ENCODE measurements at places on chromosomes 7 and 10. TPM values are rescaled to one million over a fixed set of nuclear protein-coding genes. Genes with fewer than 3 reads are reported as not detected.

GRCh38 chr7:128915271-128915819 lies 4.8 kb upstream of the KCP start:
- DNase-seq: peak; percentile 49
- H3K27ac ChIP-seq: no peak overlapping the region
- peak overlapping the region; percentile 76 for H3K4me3 ChIP-seq
- peaks cover 19% of the 10 kb centered on the region for H3K4me1 ChIP-seq

DNA sequence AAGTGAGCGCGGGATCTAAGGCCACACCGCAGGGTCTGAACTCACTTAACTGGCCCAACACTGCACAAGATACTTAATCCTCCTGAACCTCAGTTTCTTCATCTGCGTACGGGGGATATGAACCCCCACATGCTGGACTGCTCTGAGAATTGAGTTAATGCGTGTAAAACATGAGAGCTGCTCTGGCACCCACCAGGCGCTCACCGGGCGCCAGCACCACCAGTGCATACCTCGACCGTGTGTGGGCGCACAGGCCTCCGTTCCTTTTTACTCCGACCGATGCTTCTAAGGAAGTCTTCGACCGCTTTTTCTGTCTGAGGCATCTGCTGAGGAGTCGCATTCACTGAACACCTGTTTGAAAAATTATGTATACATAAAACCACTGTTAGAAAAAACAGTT lies 27.2 kb downstream of the PITRM1 start:
- peaks cover 11% of the 10 kb centered on the region for H3K36me3 ChIP-seq
- H3K4me3 ChIP-seq: no peak overlapping the region
- H3K27me3 ChIP-seq: no peaks in the 10 kb centered on the region
- no peaks in the 10 kb centered on the region for H3K4me1 ChIP-seq
- no peak overlapping the region for H3K27ac ChIP-seq
- no peak for DNase-seq

GRCh38 chr10:7409045-7409731 lies 1.6 kb downstream of the SFMBT2 start:
- H3K36me3 ChIP-seq: no peaks in the 10 kb centered on the region
- no peak overlapping the region for H3K27ac ChIP-seq
- peak; percentile 17 for DNase-seq
- peaks cover 35% of the 10 kb centered on the region for H3K4me1 ChIP-seq

- peak overlapping the region; percentile 59 for H3K27ac ChIP-seq
- DNase-seq: no peak
- H3K4me3 ChIP-seq: no peak overlapping the region
- H3K27me3 ChIP-seq: no peaks in the 10 kb centered on the region
- no peaks in the 10 kb centered on the region for H3K36me3 ChIP-seq
Observed at GRCh38 chr10:72611783-72612182, 14.1 kb downstream of the MICU1 start.

Gene STEAP4
- total RNA-seq: not detected

- no peak for DNase-seq
- H3K4me3 ChIP-seq: no peak overlapping the region
- no peak overlapping the region for H3K27ac ChIP-seq
Observed at GRCh38 chr7:1526271-1526754, 4.2 kb upstream of the MAFK start.

GRCh38 chr10:120365872-120366271 lies 91.2 kb upstream of the PLPP4 start:
- H3K4me1 ChIP-seq: no peaks in the 10 kb centered on the region
- H3K36me3 ChIP-seq: no peaks in the 10 kb centered on the region
- DNase-seq: no peak
- H3K27ac ChIP-seq: no peak overlapping the region

Gene OPN4
- total RNA-seq: not detected
